ENCODE measurements at places on chromosomes 13 and 19. TPM values are rescaled to one million over a fixed set of nuclear protein-coding genes. Genes with fewer than 3 reads are reported as not detected.

- no peak for DNase-seq
Observed at GRCh38 chr13:73168953-73169401, 110.2 kb downstream of the KLF5 start.

- no peak for DNase-seq
Observed at GRCh38 chr19:51480590-51480989, 2.3 kb downstream of the CEACAM18 start.

- DNase-seq = peak; percentile 44
Observed at GRCh38 chr19:54439174-54439851, 9.7 kb upstream of the LENG8 start.

- DNase-seq = peak; percentile 17
Observed at GRCh38 chr13:94825507-94825906, 113.2 kb upstream of the SOX21 start.

GRCh38 chr19:4060621-4061177 is 6.0 kb downstream of the ZBTB7A start:
- DNase-seq = no peak

DNA sequence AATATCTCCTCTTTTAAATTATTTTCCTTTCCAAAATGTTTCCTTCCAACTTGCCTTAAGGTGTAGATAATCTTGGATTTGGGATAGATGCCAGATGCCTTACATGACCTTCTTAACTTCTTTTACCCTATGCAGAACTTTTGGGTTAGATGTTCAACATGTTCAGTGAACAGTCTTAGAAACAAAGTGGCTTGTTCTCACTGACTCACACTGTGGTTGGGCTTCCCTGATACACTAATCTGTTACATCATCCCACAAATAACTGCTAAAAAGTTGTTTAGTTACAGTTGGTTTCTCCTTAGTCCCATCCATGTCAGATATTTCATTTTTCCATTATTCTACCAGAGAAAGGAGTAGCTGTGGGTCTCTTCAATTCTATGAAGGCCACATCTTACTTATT is 2638.2 kb downstream of the PCDH9 start:
- DNase-seq = no peak

DNA sequence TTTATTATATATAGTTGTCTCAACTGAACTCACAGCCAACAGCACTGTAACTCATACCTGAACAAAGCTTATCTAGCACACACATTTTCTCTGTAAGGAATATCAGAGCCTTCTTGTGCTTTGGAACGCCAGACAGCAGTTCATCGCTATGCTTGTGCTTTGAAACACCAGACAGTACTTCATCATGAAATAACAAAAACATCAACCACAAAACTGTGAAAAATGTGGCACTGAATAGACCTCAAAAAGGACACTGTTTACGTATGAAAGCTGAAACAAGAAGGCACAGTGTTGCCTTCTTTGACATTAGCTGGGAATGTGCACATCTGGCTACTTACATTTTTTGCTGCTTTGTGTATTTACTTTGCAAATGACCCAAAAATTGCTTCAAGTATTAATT is 160.2 kb downstream of the PDS5B start:
- DNase-seq = no peak

DNA sequence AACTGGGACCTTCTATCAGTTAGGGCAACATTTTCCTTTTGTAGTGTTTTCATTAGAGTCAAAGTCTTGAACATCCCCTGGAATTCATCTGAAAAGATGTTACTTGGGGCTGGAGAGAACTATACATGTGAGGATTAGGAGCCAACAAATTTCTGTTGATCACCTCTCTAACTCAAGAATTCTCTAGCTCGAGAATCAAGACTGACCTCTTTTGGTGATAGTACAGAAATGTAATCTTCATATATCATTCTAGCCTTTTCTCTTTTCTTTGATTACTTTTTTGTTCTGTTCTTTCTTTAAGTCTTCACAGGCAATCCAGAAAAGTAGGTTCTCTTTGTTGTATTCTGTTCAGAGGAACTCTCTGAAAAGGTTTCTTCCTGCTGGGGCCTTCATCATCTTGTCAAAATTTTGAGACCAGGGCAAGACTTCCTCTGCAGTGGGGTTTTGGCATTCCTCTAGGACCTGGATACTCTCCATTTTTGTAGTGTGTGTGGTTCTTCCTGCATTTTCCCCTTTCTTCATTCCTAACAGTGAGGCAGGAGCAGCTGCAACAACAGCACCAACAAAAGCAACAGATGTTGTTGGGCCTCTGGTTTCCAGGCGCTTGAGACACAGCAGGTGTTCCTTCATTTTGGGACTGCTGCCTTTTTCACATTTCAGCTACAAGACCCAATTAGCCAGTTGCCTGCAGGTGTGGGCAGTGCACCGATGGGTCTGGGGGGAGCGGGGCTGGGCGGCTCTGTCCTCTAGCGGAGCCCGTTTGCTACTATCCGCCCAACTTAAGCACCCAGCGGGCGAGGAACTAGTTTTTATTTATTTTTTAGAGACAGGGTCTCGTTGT is 26.2 kb downstream of the ELF1 start:
- no peak for DNase-seq

Gene STOML3
- 0.36 TPM for total RNA-seq

Gene APOC4
- total RNA-seq = not detected
